ENCODE measurements at places on chromosomes 2 and 18.
A peak's percentile ranks its signal among the peaks of the same experiment; 100 is the strongest.

GRCh38 chr2:174328114-174328960 lies 6.4 kb upstream of the SP9 start:
- no peak for DNase-seq

GRCh38 chr2:237291138-237291792 lies 122.7 kb downstream of the COL6A3 start:
- DNase-seq: peak; percentile 19

DNA sequence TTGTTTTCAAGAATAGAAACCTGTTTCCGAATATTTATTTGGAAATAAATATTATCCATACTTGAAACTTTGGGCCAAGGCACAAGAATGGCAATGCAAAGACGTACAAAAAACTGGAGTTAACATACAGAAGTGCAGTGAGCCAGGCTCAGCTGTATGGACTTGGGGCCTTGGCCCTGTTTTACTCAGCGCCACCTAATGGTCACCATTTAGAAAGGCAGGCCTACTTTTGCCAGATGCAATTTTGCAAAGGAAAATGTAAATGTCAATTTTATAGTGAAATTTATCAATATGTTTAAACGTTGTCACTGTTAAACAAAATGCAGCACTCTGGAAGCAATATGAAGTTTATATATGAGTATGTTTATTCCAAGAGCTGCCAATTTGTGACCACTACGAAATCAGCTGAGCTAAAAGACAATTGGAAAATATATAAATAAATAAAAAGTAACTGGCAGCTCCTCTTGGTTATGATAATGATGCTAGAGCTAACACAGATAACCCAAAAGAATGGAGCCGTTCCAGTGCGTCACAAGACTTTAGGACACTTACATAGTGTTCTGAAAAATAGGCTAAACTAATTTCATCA lies 155.0 kb downstream of the ARHGAP15 start:
- DNase-seq: no peak

GRCh38 chr2:174485788-174486562 lies 854 bp downstream of the GPR155 start:
- DNase-seq: no peak

GRCh38 chr18:36895606-36896005 lies 66.7 kb downstream of the KIAA1328 start:
- DNase-seq: no peak

DNA sequence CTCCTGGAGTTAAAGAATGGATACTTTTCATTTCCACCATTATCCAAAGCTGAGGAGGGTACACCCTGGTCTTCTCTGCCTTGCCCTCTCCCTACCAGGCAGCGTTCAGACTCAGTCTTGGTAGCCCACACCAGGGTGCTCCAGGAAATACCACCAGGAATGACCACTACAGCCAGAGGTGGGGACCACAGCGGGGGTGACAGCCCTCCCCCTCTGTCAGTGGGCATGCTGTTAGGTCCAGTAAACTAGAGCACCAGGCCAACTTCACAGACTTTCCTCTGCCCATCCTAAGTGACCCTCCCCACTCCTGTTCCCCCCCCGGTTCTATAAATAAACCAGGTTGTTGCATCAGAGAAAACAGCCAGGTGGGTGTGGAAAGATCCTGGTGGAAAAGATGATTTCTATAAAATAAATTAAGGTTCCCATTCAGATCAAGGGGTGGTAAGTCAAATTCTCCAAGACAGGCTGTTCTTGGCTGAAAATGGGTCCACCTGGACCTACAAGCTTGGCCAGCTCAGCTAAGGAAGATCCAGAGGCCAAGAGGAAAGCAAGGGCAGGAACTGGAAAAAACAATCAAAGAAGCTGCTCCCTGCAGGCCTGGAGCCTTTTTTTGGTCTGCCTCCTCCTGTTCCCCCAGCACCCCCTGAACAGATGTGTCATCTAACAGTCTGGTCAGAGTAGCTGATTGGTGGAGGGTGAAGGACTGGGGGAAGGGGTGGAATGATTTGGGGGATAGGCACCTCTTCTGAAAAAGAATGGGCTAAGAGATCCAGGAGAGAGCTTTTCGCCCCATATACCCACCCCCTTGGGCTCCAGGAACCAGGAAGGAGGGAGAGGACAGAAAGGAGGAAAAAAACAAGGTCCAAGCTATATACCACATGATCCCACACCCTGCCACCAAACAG lies 2.3 kb downstream of the RAB11FIP5 start:
- no peak for DNase-seq

GRCh38 chr18:46156124-46156745 lies 52.0 kb downstream of the HAUS1 start:
- no peak for DNase-seq

GRCh38 chr2:27638037-27638637 lies 9.3 kb downstream of the GPN1 start:
- no peak for DNase-seq

- no peak for DNase-seq
Measured at GRCh38 chr2:166170356-166170755, 42.5 kb upstream of the SCN1A start.

- DNase-seq: peak; percentile 93
Measured at GRCh38 chr2:231613663-231614558, 21.2 kb downstream of the TEX44 start.

DNA sequence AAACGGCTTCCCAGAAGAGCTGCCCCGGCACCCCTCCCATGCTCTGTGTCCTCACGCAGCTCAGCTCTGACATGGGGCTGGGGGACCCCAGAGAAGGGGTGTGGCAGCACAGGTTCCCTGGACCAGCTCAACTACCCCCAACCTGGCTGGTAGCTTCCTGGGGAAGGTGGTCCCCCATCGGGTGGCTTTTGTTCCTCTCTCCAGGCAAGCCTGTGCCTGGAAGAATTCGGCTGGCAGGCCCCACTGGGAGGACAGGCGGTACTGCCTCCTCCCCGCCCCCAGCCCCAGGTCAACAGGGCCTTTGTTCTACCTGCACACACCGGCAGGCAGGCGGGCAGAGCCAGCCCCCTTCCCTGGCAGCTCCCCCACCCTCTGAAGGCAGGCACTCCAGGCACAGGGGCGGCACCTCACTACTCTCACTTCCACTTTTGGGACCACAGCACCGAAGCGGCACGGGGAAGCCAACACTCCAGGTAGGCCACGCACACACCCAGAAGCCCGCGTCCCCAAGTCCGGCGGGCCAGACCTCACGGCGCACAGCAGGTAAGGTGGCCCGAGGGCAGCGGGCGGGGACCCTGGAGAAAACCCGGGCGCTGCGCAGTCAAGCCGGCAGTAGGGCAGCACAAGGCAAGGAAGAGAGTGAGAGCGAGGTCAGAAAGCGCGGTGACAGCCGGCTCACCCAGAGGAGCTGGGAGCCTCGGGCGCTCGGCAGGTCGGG lies 1.3 kb downstream of the HS6ST1 start:
- no peak for DNase-seq

DNA sequence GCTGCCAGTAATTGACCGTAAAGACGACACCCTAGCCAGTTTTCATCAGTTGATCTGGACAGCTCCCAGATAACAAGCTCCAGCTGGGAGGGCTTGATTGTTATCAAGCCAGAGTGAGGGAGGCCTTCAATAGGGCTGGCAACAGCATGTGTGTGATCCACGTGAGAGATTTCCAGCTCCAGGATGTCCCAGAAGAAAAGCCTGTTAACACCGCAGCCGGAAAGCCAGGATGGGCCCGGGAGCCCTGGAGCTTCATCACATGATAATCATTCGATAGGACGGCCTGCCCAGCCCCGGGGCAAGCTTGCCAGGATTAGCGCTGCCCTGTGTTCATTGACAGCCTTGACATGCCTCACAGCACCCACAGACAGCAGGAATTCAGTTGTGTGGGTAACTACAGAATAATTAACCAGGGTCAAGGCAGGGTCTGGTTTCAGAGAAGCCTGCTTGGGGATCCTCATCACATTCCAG lies 182.5 kb downstream of the C1D start:
- no peak for DNase-seq

DNA sequence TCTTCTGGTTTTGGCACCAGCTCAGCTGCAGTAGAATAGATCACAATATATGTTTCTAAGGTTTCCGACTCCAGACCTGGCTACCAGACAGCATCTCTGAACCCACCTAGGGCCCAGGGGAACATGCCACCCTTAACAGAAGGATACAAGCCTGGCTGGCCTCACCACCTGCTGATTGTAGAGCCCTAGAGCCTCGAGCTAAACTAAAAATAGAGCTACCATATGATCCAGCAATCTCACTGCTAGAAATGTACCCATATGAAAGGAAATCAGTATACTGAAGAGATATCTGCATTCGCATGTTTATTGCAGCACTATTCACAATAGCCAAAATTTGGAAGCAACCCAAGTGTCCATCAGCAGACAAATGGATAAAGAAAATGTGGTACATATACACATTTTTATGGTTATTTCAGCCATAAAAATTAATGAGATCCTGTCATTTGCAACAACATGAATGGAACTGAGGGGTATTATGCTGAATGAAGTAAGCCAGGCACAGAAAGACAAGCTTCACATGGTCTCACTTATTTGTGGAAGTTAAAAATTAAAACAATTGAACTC lies 242.4 kb upstream of the SLC39A10 start:
- DNase-seq: no peak

GRCh38 chr2:126809340-126809739 lies 89.3 kb upstream of the TEX51 start:
- no peak for DNase-seq

- no peak for DNase-seq
Measured at GRCh38 chr2:205079173-205079572, 533.9 kb downstream of the PARD3B start.

DNA sequence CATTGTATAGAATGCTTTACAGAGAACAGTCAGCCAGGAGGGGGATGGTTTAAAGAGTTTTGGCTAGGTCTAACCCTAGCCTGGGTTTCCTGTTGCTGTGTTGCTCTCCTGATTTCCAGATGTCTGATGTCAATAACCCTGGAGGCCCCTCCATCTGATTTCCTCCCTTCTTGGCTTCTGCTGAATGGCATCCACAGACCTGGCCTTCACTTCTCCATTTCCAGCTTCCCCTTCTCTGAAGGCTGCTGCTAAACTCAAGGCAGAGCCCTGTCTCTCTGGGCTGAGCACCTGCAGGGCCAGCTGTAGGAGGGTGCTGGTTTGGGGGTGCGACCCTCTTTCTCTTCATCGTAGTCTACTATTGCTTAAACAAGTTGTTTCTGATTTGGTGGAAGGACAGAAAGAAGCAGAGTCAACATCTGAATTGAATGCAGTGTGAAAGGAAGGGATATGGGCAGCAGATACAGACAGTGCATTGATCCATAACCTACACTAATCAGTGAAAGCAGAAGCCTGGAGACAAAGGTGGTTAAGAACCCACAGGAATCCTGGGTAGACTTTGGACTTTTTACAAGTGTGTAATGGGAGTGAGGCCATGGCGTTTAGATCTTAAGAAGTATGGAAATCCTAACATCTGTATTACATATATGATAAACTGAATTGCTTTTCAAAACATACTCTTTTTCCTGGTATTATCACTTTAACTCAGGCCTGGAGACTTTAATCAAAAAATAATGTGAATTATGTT lies 153.6 kb downstream of the HRH4 start:
- DNase-seq: no peak

DNA sequence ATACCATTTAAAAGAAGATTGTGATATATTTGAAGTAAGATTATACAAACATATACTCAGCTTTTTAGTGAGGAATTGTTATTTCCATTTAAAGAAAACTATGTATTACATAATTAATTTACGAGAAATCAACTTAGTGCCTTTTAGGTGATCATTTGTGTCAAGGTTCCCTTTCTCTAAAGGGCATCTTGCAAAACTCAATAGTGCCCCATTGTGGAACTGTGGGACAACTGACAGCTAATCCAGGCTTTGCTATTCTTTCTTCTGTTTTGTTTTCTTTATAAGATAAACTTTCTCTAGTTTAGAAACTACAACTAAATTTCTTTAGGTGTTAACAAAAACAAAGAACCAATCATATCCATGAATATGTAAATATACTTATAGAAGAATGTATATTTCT lies 24.3 kb upstream of the VIT start:
- DNase-seq: no peak

- DNase-seq: no peak
Measured at GRCh38 chr2:171958475-171958874, 36.2 kb downstream of the HAT1 start.

DNA sequence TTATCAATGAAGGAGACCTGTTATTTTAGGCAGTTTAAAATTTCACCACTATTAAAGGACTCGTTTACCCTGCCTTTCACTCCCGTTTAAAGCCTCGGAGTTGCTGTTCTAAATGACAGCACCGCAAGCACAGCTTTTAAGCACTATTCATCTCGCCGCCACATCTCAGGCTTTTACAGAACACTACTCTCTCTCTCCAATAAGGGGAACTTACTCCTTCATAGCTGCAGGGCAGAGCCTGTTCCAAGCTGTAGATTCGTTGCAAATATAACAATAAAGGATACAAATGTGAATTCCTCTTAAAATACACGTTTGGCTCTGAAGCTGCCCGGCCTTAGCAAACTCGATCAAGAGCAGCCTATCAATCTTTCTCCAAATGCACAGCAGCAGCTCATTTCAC lies 271.8 kb downstream of the ZNF521 start:
- DNase-seq: no peak

- no peak for DNase-seq
Measured at GRCh38 chr2:190889175-190889943, 8.7 kb downstream of the GLS start.

DNA sequence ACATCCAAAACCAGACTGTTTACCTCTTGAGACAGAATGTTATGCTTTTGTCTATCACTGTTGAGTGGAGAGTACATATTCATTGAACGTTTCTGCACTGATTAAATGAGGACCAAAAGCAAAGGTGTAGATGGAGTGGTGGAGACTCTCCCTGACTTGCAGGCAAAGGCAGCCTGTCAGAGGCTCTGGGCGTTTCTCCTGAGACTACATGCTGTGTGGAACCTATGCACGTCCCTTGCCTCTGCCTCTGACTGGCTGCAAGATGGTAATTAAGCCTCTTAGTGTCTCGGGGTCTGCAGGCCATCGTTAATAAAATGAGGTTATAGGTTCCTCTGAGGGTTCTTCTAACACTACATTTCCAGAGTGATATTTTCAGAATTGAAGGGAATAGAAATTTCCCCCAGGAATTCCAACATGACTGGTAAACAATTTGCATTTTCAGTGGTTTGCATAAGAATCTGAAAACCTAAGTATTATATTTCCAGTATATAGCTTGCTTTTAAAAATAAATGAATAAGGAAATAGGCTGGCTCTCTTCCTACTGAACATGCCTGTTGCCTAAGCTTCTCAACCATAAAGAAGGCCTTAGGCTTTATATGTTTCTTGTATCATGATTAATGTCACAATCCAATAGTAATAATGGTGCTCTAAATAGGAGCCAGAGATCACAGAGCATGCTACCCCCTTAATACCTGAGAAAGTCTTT lies 107.4 kb downstream of the FTCDNL1 start:
- no peak for DNase-seq

DNA sequence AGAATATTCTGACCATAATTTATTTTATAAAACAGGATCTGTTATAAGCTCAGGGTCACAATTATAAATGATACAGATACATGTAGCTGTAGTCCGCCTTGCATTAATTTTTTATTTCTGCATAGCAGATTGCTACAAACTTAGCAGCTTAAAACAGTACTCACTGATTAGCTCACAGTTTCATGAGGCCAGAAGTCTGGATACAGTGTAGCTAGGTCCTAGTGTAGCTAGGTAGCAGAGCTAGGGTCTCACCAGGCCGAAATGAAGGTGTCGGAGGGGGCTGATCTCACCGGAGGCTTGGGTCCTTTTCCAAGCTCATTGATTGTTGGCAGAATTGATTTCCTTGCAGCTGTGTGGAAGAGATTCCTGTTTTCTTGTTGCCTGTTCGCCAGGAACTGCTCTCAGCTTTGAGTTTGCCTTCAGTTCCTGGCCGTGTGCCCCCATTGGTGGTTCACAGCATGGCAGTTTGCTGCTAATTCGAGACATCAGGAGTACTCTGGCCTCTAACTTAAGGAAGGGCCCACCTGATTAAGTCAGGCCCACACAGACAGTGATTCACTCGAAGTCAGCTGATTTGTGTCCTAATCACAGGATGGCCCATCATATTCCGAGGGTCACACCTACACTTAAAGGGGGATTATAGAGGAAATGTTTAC lies 18.4 kb downstream of the NAPG start:
- DNase-seq: no peak

All from anterior cingulate cortex (tissue), 58 donors.